Stimulated activated CD4-positive, alpha-beta T cell treated with anti-CD3 and anti-CD28 coated beads, Interleukin-12 subunit alpha, Interleukin-12 subunit beta, amount 100 ng/mL, for 24 hours (primary cell): ENCODE measurements at places on chromosomes 6 and 20.

GRCh38 chr6:1940381-1940780 lies 305.0 kb downstream of the GMDS start:
- no peak for DNase-seq

DNA sequence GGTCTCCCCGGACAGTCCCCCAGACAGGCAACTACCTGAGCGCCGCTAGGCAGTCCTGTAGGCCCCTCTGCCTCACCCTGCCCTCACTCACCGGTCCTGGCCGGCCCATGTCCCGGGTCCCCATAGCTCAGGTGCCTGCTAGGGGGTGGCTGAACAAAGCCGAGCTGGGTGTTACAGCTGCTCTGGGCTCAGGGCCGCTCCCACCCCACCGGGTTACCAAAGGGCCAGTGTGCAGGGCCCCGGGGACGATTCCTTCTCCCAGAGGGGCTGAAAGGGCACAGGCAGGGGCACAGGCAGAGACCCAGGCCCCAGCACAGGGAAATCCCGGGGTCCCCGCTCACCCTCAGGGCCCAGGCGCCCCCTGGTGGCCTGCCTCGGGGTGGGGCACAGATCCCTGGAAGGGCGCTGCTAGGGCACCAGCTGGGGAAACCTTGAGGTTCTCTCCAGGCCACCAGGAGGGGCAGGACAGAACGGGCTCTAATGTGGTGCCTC lies 118.4 kb downstream of the GRM4 start:
- peak; percentile 58 for DNase-seq

GRCh38 chr6:10685092-10685915 lies 9.1 kb downstream of the C6orf52 start:
- DNase-seq = no peak

DNA sequence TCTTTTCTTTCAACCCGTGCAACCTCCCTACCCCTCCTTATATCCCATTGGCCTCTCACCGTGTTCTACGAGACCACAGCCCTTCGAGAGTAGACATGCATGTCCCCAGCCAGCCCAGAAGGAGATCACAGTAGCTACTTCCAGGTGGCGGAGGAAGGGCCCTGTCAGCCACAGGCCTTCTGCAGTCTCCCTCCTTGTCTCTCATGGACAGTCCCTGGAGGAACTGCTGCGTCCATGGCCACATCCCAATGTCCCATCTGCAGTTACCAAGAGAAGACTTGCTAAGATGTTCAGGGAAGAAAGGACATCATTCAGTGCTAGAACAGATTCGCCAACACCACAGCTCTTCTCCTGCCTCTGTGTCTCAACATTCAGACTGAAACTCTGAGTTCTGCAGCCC lies 61.6 kb upstream of the QKI start:
- no peak for DNase-seq

- no peak for DNase-seq
Observed at GRCh38 chr6:145534989-145535388, 200.3 kb downstream of the EPM2A start.

DNA sequence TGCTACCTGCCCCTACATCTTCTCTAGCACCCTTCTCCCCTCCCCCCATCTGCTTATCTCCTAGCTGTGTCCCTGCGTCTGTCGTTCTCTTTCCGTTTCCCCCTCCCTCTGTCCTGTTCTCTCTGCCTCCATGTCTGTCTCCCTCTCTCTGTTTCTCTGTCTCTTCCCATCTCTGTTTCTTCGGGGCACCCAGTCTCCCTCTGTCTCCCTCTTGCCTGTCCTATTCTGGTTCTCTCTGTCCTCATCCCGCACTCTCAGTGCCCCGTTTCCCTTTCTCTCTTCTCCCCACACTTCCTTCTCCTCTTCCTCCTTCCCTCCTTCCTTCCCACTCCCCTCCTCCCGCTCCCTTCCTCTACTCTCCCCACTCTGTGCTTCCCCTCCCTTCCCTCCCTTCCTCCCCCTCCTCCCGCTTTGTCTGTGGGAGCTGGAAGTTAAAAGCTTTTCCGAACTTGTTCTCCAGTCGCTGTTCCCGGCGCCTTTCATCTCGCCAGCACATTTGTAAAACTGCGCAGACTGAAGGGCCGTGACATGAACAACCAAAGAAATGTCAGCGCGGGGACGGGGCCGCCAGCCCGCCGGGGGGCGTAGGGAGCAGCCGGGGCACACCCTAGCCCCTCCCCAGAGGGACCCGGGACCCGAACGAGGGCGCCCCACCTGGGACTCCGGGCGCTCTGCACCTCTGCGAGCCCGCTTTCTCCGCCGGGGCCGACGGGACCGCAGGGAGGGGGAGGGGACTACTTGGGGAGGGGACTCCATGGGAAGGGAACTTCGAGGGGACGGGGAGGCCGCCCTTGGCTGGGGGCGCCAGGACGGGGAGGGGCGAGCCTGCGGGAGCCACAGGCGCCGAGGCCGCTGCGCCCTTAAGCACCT lies 4.0 kb upstream of the CDH22 start:
- DNase-seq = no peak

- no peak for DNase-seq
Observed at GRCh38 chr6:6659600-6660327, 71.2 kb downstream of the LY86 start.

- DNase-seq = no peak
Observed at GRCh38 chr6:131910219-131910589, 41.0 kb downstream of the CCN2 start.

DNA sequence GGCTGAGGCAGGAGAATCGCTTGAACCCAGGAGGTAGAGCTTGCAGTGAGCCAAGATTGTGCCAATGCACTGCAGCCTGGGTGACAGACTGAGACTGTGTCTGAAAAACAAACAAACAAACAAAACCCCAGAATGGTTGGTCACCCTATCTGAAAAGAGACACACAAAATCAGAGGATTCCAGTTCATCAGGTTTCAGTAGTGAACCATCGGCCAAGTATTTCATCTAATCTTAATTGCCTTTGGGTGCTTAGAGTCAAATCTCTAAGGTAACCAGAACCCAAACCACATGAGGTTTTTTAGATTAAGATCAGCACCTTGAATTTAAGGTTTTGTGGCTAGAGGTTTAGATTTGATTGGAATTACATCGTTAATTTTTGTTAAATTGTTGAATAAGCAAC lies 8.3 kb upstream of the ZBTB2 start:
- DNase-seq = no peak

DNA sequence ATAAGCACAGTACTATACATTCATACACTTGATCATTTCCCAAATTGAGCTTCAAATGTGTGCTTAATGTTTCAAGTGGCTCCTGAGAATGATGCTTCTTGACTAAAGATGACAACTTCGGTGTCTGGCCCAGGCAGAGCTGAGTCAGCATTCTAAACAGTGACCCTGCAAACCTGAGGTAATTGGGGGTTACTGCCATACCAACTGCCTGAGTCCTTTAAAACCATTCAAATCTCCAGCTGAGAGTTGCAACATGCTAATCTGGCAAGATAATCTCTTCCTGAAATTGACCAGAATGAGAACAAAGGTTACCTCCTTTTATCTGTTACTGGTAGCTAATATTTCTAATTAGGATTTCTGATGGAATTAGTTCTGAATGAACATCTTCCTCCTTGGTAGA lies 8.2 kb downstream of the BACH2 start:
- no peak for DNase-seq

GRCh38 chr6:153130515-153131036 lies 506 bp downstream of the RGS17 start:
- DNase-seq = no peak

- DNase-seq = no peak
Observed at GRCh38 chr6:56297022-56297989, 49.9 kb upstream of the COL21A1 start.

DNA sequence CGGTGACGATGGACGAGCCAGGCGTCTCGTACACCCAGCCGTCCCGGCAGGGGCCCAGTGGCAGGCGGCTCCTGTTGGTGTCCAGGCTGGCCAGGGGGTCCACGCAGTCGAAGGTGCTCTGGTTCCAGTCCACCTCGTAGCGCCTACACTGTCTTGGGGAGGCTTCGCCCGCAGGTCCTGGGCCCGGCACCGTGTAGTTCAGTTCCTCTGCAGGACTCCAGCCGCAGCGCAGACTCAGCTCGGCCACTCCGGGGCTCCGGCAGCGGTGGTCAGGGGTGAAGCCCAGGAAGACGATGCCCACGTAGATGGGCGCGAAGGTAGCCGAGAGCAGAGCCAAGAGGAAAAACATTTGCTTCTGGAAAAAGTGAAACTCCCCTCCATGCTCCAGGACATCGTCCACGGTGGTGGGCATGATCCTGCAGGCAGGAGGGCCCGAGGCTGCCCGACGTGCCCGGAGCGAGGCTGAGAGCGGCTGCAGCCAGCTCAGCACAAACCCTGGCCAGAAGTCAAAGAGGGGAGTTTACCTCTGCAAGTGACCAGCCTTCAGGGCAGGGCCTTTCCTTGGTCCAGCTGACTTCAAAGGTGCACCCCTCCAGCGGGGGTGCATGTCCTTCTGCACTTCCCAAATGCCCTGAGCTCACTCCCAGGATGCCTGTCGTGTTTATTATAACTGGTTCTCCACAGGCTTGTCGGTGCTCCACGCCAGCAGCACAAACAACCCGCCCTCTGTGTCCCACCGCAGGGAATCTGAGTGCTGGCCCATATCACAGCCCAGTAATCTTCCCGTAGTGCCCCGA lies at the start of gene SLC22A2:
TSS of gene SLC22A2 (minus strand) at position 476 of the 797 bp plus-strand sequence. CDS start at position 412, 64 bp downstream.
- DNase-seq = no peak

DNA sequence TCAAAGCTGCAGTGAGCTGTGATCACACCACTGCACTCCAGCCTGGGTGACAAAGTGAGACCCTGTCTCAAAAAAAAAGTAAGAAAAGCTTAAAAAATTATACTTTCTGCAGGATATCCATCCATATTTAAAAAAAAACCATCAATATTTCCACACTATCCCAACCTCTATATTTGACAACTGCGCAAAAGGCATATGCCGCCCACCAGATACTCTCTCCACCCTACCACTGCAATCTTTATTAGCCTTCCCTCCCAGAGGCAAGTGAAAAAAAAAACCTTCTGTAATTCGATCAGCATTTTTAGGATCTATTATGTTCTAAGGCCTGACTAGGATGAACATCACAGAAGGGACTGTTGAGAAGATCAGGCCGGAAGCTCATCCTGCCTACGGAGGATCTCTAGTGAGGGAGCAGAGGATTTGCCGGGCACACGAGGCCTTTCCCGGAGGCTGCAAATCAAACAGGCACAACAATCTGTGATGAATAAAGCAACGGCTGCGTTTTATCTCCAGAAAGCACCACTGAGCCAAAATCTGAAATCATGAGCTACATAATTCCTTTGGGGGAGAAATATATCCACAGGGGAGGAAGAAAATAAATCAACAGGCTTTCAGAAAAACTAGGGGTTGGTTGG lies 65.9 kb downstream of the GFOD1 start:
- DNase-seq = no peak

DNA sequence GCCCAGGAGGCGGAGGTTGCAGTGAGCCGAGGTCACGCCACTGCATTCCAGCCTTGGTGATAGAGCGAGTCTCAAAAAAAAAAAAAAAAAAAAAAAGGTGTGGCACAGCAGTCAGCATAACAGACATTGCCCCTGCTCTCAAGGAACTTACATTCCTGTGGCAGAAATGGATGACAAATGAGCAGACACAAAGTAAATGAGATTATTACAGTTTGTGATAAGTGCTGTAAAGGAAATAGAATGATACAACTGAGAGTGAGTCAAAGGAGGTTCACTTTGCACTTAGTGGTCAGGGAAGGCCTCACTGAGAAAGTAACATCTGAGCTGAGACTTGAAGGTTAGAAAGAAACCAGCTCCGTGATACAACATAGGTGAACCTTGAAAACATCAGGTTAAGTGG lies 36.4 kb downstream of the CEP250 start:
- DNase-seq = no peak

DNA sequence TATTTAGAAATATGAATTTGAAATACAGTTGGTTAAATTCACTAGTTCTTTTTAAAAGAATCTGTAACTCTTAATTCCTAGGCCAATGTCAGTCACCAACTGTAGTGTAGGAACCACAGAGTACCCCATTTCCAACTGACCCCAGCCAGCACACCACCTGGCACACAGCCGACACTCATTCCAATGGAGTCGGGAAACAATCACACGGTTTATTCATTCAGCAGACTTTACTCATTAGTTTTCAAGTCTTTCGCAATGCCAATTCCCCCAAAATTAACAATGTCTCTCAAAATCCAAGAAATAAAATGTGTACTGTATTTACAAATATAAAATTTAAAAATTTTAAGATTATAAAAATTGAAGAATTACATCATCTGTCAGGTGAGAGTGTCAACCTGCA lies 13.5 kb downstream of the ARG1 start:
- no peak for DNase-seq

DNA sequence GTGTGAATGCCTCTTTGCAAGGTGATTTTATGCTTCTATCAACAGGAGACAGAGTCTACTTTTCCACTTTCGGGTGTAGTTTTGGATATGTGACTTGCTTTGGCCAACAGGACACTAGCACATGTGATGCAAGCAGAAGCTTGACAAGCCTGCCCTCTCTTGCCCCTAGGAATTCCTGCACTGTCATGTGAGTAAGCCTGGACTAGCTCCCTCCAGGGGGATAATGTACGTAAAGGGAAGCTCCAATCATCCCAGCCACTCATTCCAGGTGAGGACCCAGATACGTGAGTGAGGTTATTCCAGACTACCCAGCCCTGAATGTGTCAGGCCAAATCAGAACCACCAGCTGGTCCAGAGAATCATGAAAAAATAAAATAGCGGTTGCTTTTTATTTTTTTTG lies 33.3 kb downstream of the BEND3 start:
- DNase-seq = no peak

GRCh38 chr6:70221025-70221714 lies 81.7 kb downstream of the COL9A1 start:
- no peak for DNase-seq

- no peak for DNase-seq
Observed at GRCh38 chr6:149252622-149253021, 64.9 kb upstream of the TAB2 start.

DNA sequence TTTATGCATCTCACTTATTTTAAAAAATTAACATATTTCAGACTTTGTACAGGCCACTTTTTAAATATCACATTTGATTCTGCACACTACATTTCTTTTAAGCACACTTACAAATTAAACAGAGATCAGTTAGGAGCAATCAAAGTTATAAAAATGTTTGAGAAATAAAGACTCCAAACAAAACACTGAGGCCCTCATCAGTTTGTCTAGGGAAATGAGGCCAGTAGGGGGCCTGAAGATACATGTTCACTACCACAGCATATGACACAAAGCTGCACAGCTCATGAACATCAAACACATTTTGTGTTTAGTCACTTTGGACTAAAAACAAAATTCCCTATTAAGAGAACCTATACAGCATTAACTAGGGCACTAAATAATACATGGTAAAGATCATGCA lies 180.5 kb downstream of the PDE7B start:
- no peak for DNase-seq
